8988T (cell line): ENCODE measurements at places on chromosomes 2 and 18.

- DNase-seq: no peak
These were observed 335.3 kb downstream of the TNS1 start for GRCh38 chr2:217667512-217667911.

GRCh38 chr18:10410472-10411308 lies 43.7 kb upstream of the APCDD1 start:
- DNase-seq: no peak

DNA sequence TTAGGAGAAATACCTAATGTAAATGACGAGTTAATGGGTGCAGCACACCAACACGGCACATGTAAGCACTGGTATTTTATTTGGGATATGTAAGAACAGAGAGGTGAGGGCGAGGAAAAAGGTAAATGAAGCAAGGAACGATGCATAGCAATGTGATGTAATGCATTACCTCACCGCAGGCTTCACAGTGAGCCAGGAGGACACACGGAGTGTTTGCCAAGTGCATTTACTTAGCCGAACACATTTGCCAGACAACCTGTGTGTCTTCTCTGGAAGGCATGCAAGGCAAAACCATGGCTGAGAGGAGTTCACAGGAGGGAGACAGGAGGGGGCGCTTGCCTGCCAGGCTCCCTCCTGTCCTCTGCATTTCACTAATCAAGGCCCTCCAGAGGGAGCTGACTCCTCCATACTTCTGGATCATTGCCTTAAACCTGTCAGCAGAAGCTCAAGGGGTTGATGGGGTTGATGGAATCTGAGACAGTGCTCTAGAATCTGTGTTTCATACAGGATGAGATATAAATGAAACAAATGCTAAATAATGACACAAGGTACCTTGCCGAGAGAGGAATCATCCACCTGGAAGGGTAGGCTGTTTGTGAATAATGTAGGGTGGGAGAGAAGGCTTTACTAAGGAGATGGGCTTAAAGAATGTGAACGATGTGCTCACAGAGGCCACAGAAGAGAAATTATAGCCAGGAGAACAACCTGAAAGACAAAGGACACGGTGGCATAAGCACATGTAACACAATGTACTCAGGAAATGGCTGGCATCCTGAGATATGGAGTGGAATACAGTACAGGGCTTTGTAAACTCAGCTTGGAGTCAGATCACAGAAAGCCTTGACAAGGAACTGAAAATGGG lies 9.1 kb upstream of the TPRKB start:
- no peak for DNase-seq

GRCh38 chr18:59907172-59907571 lies 7.4 kb downstream of the PMAIP1 start:
- no peak for DNase-seq
